ENCODE measurements at places on chromosomes 6 and 20.

DNA sequence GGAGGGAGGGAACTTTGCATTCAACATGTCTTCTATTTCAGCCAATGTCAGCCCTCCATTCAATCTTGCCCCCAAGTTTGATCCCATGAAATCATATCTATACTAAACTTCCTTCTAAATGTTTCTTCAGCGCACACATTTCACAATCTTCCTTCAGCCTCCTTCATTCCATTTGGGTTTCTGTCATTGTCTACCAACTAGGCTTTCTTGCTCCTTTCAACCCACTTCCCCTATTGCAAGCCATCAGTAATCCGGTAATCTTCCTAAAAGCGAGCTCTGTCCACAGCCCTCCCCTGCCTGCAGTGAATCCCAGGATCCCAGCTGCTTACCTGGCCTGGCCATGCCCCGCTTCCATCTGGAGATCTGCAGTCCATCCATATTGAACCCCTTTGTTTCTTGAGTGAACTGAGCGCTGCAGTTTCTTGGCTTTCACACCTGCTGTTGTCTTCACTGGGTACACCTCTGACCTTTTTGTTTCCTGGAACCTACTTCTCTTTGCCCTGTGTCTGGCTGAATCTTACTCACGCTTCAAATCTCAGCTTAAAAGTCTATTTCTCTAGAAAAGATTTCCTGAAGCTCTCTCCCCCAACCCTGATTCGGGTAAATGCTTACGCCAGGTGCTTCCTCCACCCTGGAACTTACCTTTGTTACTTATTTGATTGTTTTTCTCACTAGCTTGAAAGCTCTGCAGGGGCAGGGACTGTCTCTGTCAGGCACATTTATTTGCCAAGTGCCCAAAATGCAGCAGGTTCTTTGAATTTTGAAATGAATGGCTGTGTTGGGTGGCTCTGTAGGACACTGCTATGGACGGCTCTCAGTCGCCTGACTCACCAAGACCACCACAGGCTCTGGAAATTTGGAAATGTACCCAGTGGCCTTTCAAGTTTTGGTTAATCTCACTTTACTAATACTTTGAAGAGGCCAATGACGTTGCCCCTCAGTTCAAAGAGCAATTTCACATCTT is 50.3 kb downstream of the ADTRP start:
- DNase-seq, result no peak

- DNase-seq, result no peak
Observed at GRCh38 chr6:154595538-154595937, 85.1 kb upstream of the CNKSR3 start.

DNA sequence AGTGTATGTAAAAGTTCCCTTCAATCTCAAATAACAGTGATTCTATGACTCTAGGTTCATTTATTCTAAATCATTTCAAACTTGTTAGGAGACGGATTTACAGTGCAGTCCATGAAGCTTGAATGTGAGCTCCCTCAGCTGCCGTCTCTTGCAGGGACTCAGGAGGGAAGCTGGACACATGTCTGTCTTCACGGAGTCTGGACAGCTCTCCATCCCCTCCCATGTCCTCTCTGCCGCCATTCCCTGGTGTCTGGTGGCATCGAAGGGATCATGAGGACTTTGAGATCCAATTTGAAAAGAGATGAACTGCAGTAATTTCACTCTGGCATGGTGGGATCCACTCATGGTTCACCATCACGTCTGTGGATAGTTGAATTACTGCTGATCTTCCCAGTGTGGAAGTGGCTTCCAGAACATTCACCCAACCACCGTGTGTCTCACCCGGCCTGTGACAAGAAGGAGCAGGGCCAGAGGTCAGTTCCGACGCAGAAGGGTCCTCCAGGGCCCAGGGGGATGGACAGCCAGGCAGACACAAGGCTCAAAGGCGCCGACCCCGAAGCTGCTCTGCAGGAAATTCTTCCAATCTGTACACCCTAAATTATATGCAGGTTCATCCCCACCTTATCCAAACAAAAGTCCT is 370.1 kb downstream of the THBS2 start:
- no peak for DNase-seq

GRCh38 chr6:122995921-122996793 is at the start of gene CLVS2:
Gene CLVS2 (plus strand): TSS chr6:122996235. CDS start chr6:122997778, 1,543 bp downstream.
- DNase-seq, result no peak

- DNase-seq, result no peak
Observed at GRCh38 chr20:57580478-57581201, 19.7 kb downstream of the PCK1 start.

- peak; percentile 83 for DNase-seq
Observed at GRCh38 chr20:35992713-35993335, 24.4 kb downstream of the CNBD2 start.

DNA sequence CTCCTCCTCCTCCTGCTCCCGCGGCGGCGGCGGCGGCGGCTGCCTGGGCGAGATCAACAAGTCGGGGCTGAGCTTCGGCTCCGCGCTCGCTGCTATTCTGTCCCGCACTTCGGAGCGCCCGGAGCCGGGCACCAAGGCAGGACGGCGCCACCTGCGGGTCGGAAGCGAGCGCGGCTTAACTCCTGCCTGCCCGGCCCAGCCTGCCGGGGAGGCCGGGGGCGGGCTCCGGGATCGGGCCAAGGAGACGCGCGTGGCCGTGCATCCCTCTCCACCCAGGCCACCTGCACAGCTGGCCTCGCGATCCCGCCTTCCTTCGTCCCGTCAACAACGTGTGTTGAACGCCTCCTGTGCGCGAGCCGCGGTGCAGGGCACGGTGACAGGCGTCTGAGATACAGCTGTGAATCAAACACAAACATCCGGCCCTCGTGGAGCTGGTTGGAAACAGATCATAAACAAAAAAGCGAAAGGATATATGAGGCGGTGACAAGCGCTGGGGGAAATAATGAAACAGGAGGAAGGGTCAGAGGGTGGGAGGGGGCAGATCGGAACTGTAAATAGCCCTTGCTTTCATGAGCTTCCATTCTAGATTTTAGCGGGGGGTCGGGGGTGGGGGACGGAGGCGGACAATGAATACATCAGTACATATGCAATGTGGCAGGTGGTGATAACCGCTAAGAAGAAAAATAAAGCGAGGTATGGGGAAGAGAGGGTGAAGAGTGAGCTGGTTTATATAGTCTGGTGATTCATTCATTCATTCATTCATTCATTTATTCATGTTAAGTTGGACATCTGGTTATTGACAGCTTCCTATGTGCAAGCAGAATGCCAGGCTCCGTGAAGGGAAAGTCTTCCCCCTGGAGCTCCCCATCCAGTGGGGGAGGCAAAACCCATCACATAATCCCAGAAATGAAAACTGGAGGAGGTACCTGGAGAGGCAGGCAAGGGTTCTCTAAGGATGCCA is 2.0 kb upstream of the KCNB1 start:
- peak; percentile 66 for DNase-seq

- DNase-seq, result no peak
Observed at GRCh38 chr6:3996349-3996748, 82.6 kb downstream of the FAM217A start.

- DNase-seq, result no peak
Observed at GRCh38 chr6:53906103-53906502, 111.3 kb downstream of the LRRC1 start.

DNA sequence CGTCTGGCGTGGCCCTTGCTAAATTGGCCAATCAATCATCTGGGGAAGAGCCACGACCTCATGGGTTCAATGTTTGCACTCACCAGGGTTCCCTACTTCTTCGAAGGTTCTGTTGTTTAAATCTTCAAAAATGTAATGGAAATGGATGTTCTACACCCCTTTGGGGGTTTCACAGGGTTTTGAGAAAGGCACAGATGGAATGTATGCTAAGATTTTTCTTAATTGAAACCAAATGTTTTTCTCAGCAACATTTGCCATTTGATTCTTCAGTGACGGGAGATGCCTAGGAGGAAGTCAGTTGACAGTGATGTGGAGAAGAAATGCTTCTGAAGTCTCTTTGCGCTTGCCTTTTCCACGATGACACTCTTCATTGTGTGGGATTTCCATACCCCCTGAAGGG is 312.3 kb downstream of the ESR1 start:
- DNase-seq, result no peak

GRCh38 chr20:57382516-57382915 is 8.7 kb upstream of the RBM38 start:
- no peak for DNase-seq

DNA sequence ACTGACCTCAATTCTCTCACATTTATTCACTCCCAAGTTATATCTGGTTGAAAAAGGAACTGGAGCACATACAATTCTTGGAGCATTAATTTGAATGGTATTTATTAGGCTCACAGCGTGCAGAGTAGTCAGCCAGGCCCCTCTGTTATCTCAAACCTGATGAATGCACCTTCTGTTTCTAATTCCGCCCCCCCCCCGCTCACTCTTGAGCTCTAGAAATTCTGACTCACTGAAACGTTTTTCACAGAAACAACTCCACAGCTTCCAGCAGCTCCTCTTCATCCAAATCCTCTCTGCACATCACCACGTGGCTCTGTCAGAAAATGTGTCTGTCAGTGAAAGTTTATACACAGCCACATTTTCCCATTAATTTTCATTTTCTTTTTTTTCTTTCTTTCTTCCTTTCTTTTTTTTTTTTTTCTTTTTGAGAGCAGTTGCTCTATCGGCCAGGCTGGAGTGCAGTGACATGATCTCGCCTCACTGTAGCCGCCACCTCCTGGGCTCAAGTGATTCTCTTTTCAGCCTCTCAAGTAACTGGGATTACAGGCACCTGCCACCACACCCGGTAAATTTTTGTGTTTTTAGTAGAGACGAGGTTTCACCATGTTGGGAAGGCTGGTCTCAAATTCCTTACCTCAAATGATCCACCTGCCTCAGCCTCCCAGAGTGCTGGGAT is 109.4 kb downstream of the TBXT start:
- no peak for DNase-seq

GRCh38 chr6:20978151-20978614 is 443.9 kb downstream of the CDKAL1 start:
- DNase-seq, result no peak

- DNase-seq, result no peak
Observed at GRCh38 chr20:63484236-63484635, 11.8 kb upstream of the KCNQ2 start.

DNA sequence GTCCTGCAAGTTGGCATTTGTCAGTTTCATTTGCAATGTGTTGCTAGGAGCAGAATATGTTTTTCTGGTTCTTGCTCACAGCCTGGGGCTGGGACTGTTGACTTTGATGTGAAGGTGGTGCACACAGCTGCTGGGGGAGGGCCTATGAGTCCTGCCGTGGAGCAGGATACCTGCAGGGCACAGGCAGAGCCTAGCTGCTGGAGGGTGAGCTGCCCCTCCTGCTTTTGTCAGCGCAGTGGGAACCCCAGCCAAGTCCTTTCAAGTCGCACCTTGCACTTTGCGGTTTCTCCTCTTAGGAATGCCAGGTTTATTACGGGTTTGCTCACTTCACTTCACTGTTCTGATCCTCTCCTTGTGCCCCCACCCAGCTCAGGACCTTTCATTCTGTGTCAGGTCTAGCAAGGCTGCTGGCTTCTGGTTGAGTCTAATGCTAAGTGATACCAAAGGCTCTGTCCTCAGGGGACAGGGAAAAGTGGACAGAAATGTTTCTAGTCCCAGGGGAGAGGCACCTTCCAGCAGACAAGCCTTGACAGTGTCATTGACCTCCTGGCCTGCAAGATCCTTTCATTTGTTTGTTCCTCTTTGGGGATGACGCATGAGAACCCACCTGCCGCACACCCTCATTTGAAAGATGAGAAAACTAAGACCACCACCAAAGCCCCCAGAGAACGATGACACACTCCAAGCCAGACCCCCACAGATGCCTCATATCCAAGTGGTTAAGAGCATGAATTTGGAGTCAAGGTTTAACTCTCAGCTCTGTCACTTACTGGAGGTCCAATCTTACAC is 2.7 kb upstream of the SPO11 start:
- DNase-seq, result no peak

DNA sequence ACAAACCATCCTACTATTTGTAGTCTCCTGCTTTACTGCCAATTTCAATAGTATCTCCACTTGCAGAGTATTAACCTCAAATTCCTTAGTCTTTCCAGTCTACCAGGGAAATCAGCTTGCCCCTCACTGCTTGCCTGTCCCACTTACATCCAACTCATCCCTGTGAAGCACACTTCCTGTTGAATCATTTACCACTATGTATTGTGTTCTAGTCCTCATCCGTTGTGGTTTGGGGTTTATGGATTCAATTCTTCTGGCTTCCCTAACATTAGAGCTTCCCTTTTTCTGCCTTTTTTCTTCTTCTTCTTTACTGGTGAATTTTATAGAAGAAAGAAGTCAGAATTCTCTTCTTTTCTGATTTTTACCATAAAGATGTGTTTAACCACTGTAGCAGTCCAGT is 5.1 kb upstream of the TXLNB start:
- no peak for DNase-seq

DNA sequence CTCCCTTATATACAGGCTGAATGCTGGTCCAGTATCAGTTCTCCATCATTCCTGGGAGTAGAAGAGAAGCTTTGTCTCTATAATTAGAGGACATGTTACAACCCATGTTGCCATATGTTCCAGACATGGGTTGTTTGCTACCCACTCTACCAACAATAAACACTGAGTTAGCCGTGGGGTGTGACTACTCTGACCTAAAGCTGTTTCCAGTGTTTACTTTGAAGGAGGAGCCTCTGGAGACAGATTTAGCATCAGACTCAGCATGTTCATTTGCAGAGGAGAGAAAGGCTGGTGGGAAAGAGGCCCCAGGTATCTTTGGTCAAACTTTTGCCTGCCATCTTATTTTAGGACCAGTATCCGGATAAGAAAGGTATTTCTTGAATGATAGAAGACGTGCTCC is 157.9 kb upstream of the SNX9 start:
- no peak for DNase-seq

- DNase-seq, result peak; percentile 29
Observed at GRCh38 chr6:16320533-16321340, 82.3 kb downstream of the GMPR start.

- DNase-seq, result no peak
Observed at GRCh38 chr6:54267798-54268197, 40.4 kb upstream of the TINAG start.

All from hepatic stellate cell (primary cell).